ENCODE measurements at places on chromosomes 12 and 14.

- no peak for DNase-seq
Measured at GRCh38 chr12:100138048-100138802, 4.4 kb downstream of the BLTP3B start.

DNA sequence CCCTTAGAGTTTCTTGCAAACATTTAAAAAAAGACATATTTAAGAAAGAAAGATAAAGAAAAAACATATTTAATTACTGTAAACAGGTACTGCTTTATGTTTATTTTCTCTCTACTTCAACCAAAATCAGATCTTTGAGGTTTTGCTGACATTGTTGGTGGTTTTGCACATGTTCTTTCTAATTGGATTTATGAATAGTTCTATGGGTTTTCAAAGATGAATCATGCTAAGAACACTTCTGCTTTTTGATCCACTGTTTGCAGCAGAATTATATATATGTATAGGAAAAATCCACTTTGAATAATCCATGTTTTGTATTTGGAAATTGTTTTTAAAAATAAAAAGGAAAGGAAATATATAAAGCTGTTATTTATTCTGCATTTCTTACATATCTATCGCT is 78.4 kb downstream of the FRMD6 start:
- no peak for DNase-seq

DNA sequence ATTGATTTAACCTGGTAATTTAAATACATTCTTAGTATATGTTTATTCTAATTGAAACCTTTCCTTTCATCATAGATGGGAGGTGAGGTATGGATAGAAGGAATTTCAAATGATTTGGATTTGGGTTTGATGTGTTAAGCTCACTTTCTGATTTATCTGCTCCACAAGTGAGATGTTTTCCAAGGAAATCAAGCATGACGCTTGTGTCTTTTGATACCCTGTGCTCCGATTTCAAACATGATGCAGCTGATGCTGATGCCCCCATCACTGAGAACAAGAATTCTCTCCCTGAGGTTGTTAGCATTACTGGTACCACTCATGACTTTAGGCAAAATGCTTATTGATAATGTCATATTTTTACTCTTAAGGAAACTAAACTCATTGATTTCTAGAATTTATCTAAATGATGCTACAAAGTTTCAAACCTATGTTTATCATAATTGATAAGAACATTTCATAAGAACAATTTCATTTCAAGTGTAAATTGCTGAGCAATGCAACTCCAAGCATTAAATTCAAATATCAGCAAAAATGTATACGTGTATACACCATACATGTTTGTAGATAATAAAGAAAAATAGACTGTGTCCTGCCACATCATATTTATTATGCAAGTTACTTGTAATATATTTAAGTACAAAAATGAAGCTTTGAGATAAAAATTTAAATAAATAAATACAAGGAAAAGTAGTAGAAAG is 75.5 kb upstream of the LRIG3 start:
- DNase-seq: no peak

GRCh38 chr14:80150301-80150700 is 61.0 kb downstream of the DIO2 start:
- no peak for DNase-seq

DNA sequence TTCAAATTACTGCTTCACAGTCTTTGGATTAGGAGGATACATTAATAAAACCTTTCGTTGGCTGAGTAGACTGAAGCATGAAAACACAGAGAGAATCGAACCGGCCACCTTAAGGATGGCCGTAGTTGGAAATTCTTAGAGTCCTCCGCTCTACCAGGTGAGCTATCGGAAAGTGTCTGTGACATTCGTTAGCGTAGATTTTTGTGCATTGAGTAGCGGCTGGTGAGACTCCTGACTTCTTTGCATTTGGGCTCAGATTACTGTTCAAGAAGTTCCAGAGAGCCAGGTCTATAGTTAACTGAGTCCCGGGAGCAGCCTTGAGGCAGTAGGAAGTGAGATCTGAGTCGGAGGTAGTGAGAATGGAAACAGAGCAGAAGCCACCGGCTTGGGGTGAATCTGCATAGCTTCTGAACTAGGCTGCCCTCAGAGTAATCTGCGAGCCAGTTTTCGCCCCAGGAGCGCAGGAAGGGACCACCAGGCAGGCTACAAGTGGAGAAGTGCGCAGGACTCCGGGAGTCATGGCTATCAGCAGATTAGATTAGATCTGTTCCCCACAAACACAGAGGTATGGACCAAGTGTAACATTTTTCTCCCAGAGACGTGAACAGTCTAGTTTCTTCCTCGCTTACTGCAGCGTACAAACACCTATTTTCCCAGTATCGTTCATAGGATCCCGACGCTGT is 11.0 kb downstream of the OR6S1 start:
- peak; percentile 85 for DNase-seq

DNA sequence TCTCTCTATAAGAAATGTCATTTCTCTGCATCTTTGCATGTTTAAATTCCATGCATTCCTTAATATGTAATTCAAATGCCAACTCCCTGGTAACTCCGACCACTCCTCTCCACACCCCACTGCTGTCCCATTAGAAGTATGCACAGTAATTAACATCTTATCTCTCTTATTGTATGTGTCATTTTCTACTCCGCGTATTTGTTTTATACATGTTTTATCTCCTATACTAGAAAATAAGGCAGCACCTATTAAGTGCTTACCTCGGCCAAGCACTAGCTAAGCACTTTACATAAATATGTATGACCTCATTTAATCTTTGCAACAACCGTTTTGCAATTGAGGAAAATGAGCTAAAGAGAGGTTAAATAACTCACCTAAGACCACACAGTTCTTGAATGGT is 469.8 kb downstream of the BCAT1 start:
- no peak for DNase-seq

DNA sequence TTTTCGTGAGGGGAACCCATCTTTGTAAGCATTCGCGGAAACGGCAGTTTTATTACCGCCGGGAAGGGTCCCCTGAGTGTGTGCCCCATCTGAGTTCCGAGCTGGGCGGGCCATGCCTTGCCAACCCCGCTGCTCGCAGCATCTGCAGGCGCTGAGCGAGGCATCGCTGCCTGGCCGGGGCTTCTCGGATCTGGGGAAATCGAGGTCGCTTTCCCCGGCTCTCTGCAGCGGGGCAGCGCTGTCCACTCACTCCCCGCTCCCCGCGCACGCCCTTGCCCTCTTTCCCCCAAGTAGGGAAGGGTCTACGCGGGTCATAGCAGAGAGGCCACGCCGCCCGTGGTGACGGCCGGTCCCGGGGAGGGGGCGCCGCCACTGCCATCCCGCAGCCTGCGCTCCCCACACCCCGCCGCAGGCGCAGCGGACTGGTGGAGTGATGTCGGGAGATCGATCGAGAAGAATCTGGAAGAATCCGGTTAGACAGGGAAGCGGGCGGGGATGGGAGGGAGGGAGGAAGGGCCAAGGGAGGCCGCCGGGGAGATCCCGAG is 507 bp upstream of the FKBP4 start:
- DNase-seq: no peak

DNA sequence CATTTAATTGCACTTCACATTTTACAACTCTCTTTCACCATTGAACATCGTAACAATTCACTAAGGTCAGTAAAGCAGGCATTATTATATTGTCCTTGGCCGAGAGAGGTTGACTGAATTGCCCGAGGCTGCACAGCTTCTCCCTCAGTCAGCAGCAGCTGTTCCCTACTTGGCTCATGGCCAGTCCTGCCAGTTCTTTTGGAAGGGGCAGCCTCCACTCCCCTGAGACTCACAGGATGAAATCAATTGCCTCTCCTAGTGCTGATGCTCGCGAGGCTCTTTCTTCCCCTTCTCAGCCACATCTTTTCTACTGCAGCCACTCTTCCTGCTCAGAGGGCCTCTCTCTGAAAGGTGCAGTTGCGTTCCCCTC is 79.9 kb upstream of the KCNA1 start:
- DNase-seq: no peak

DNA sequence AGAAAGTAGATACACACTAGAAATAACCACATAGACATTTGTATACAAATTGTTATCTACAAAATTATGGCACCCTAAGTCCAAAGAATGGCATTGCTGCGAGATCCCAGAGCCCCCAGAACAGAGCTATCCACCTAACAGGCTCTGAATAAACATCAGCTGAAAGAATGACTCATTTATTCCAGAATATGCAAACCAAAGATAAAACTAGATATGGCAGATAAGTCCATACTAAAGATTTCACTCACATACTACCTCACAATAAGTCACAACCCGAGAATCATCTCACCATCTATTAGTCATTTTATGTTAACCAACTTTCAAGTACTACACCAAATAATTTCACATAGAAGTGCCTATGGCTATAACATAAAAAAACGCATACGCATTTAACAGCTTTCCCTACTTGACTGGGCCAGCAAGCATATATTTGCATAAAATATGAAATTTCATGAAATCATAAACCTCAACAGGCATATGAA is 5.6 kb downstream of the CNIH1 start:
- DNase-seq: no peak

- DNase-seq: no peak
Measured at GRCh38 chr14:87282266-87282665, 710.7 kb downstream of the GALC start.

- peak; percentile 84 for DNase-seq
Measured at GRCh38 chr14:94581127-94581999, at the start of gene SERPINA5. Gene SERPINA5, plus strand, starts transcription at chr14:94581426. Its CDS starts 5,937 bp downstream, at chr14:94587363.

GRCh38 chr14:75561013-75561432 is 17.4 kb upstream of the FLVCR2 start:
- peak; percentile 95 for DNase-seq

DNA sequence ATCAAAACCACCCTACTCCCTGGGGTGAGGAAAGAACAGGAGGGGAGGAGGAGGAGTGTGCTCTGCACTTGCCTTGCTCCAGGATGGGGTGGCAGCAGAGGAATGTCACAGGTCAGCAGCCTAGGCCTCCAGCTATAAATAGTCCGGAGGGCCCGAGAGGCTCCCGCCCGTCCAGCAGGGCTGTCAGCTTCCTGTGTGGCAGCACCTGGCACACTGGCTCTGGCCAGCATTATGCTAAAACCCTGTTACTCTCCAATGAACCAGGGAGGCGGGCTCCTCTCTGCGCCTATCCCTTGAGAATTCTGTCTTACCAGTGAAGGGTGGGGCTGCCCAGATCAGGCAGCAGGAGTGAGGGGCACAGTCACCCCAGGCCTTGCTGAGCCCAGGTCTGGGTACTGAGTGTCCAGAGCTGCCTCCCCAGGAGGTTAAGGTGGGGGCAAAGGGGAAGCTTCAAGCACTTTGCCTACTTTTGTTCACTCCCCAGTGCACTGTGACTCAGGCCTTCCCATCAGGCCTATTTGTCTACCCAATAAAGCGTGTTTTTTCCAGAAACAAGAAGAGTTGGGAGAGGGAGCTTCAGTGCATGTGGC is 1.2 kb upstream of the COX14 start:
- DNase-seq: peak; percentile 92

GRCh38 chr12:62694116-62694515 is 227.5 kb downstream of the MON2 start:
- no peak for DNase-seq

DNA sequence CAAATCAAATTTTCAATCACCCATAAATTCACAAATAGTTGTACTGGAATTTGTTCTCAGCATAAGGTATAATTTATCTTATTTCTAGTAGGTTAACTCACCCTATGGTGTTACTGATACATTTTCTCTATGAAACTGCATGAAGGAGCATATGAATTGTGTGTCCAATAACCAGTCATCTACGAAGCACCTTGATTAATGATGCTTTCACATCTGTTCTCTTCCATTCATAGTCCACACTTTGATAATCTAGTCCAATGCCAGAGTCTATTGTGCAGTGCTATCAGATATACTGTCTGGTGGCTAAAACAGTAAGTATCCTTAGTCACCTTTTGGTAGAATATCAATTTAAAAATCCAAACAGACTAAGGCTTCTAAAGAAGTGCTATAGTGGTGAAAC is 876.0 kb downstream of the RPS29 start:
- no peak for DNase-seq

GRCh38 chr12:62705846-62706245 is 229.1 kb downstream of the PPM1H start:
- no peak for DNase-seq

GRCh38 chr12:13661005-13661887 is 320.2 kb downstream of the GRIN2B start:
- DNase-seq: peak; percentile 85

- DNase-seq: no peak
Measured at GRCh38 chr14:39841088-39841487, 408.9 kb upstream of the FBXO33 start.

DNA sequence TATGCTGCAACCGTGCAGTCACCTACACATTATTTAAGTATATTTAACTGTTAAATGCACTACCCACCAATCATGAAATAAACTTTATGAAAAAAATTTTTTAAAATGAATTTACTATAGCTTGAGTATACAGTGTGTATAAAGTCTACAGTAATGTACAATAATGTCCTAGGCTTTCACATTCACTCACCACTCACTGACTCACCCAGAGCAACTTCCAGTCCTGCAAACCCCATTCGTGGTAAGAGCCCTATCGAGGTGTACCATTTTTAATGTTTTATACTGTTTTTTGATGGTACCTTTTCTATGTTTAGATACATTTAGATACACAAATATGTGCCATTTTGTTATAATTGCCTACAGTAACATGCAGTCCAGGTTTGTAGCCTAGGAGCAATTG is 48.1 kb downstream of the KLRG1 start:
- no peak for DNase-seq

DNA sequence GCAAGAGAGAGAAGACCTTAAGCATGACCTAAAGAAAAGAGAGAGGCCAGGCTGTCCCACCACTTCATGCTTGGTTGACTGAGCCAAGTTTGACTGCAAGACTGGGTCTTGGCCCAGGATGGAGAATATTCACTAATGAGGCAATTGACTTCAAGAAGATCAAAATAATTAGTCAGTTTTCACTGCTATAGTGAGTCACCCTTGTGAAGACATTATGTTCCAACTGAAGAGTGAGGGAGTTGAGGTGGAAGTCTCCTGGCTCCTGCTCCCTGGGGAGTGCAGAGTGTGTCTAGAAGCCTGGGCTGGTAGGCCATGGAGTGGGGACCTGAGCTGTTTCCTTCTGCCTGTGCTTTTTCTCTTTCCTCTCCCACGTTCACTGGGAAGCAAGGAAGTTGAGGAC is 117.6 kb downstream of the CACNA1C start:
- DNase-seq: no peak

DNA sequence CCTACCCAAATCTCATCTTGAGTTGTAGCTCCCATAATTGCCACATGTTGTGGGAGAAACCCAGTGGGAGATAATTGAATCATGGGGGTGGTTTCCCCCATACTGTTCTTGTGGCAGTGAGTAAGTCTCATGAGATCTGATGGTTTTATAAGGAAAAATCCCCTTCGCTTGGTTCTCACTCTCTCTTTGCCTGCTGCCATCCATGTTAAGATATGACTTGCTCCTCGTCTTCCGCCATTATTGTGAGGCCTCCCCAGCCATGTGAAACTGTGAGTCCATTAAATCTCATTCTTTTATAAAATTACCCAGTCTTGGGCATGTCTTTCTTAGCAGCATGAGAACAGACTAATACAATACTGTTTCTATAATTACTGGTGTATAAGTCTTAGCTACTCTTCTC is 6.5 kb upstream of the BCAT1 start:
- DNase-seq: no peak

GRCh38 chr14:68807148-68807600 is 14.3 kb upstream of the ZFP36L1 start:
- DNase-seq: peak; percentile 48

GRCh38 chr12:49953961-49954846 is 3.7 kb downstream of the AQP2 start:
- peak; percentile 61 for DNase-seq

Measured in endodermal cell (in vitro differentiated cells).